ENCODE measurements at places on chromosomes 1 and 21. TPM values are rescaled to one million over a fixed set of nuclear protein-coding genes. Genes with fewer than 3 reads are reported as not detected.

DNA sequence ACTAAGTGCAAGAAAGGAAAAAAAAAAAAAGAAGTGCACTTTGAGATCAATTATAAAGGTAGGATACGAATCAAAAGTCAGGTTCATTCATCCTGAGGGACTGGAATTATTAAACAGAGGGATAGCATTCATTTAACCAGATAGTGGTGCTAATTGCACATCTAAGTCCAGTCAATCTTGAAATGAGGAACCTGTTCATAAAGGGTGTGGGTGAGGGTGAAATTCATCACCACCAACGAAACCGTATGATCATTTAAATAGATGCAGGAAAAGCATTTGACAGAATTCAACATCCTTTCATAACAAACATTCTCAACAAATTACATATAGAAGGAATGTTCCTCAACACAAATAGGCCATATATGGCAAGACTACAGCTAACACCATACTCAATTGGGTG, 5.6 kb downstream of the CTSS start:
- DNase-seq = no peak

DNA sequence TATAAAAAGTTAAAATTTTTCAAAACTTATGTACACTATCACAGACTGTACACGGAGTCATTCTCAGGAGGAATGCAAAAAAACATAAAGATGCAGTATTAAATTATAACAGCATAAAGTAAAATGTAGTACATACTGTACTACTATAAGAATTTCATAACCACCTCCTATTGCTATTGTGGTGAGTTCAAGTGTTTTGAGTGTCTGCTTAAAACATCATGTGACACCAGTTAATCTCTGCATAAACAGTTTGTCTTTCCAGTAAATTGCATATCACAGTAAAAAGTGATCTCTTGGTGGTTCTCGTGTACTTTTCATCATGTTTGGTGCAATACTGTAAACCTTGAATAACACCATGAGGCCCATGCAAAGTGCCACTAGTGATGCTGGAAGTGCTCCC, 45.2 kb downstream of the SDCCAG8 start:
- no peak for DNase-seq

APOBEC4 gene
- total RNA-seq = not detected

DNA sequence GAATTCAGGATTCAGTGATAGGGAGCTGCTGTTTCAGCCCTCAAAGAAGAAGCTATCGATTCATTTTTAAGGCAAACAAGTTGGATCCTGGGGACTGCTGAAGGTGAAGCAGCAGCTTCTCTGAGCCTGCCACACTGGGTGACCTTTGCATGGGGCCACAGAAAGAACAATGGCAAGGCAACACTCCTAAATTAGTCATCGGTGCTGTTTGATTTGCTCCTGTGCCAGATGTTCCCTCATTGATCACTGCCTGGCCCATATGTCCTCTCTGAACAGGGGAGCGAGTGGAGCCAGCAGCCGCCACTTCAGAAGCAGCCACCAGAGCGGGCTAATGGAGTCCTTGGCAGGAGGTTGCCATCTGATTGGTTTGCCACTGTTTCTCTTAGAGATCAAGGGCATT, 391.5 kb downstream of the NTNG1 start:
- no peak for DNase-seq

PLD5 gene
- not detected for total RNA-seq

PRDM16 gene
- total RNA-seq = 6.1 TPM

DNA sequence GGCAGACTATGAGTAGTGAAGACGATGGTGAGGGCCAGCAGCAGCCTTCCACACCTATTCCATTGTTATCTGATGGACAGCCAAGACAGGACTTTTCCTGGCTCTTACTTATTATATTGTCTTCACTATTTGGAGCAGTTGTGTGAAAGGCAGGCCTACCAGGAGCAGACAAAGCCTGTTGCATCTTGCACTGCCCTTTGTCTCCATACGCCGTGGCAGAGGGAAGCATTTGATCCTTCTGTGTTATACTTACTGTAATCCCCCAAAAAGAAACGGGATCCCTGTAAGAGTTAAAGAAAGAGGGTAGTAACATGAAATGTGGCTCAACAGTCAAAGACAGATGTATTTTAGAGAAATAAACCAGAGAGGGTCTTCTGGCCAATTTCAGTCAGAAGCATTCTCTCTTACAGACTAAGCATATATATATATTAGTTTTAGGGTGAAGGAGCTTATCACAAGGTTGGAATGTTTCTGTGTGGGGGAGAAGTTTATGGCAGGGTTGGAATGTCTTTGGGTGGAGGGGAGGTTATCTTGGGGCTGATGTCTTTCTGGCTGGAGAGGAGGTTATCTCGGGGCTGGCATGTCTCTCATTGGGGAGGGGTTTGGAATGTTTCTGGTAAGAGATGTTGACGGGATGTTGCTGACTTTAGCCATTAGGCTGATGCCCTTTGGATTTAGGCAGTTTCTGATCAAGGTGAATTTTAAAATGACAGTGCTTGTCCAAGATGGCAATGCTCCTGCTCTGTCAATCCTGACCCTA, 23.4 kb upstream of the HSD3B1 start:
- DNase-seq = no peak

DNA sequence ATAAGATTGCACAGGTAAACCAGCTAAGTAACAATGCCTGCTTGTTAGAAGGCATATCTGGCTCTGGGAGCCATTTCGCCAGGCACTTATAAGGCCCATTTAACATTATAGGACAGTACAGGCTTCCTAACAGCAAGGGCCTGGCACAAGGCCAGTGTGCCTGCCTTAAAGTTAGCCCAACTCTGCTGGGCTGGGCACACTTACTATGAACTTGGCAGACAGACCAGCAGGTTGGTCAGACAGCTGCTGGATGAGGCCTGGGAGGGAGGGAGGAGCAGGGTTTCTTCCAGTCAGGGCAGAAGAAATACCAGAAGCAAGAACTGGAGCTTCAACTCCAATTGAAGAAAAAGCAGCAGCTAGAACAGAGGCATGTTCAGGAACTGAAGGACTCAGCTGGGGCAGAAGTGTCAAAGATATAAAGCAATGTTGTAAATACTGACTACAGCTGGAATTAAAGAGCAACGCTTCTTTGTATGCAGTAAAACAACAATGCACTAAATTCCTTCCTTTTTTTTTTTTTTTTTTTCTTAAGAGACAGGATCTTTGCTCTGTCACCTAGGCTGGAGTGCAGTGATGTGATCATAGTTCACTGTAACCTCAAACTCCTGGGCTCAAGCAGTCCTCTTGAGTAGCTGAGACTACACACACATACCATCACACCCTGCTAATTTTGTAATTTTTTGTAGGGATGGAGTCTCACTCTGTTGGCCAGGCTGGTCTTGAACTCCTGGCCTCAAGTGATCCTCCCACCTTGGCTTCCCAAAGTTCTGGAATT, 4.9 kb downstream of the CACHD1 start:
- no peak for DNase-seq

DNA sequence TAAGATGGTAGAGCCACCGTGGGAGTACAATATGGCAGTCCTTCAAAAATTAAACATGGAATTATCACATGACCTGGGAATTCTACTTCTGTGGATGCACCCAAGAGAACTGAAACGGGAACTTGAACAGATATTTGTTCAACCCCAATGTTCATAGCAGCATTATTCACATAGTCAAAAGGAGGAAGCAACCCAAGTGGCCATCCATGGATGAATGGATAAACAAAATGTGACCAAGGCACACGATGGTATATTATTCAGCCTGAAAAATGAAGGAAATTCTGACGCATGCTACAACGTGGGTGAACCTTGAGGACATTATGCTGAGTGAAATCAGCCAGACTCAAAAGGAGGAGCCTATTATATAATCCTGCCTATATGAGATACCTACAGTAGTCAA, 22.8 kb upstream of the LAPTM5 start:
- DNase-seq = no peak

Measured in HCT116 (cell line).